ENCODE measurements at places on chromosomes 7 and 10.

DNA sequence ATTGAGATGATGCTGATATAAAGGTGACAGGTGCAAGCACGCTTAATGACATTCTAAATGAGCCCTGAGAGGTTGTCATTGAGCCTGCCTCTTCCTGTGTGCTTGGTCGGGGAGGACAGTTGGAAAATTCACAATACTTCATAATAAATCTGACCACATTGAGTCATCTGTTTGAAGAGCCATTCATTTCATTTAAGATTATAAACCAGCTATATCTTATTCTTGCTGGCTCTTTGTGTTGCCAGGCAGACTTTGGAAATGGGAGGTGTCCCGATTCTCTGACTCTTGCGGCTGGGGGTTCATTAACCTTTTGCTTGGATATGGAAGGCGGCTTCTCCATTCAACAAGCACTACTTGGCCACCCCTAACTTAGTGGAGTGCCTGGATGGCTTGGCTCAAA is 198.2 kb downstream of the FANK1 start:
- no peak for DNase-seq

DNA sequence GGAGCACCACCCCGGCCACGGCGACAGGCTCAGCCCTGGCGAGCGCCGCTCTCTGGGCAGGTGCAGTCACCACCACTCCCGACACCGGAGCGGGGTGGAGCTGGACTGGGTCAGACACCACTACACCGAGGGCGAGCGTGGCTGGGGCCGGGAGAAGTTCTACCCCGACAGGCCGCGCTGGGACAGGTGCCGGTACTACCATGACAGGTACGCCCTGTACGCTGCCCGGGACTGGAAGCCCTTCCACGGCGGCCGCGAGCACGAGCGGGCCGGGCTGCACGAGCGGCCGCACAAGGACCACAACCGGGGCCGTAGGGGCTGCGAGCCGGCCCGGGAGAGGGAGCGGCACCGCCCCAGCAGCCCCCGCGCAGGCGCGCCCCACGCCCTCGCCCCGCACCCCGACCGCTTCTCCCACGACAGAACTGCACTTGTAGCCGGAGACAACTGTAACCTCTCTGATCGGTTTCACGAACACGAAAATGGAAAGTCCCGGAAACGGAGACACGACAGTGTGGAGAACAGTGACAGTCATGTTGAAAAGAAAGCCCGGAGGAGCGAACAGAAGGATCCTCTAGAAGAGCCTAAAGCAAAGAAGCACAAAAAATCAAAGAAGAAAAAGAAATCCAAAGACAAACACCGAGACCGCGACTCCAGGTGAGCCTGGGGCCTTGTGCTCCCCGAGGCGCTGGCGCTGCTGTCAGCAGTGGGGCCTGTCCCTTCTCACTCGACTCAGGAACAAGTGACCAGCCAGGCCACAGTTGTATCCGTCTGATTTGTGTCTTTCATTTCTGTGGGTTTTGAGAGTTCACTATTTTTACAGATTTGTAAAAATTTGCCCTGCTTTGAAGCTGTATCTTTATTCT is 117.7 kb downstream of the CYTH3 start:
- DNase-seq, result no peak

- DNase-seq, result no peak
Observed at GRCh38 chr7:71453630-71454029, 321.7 kb downstream of the GALNT17 start.

DNA sequence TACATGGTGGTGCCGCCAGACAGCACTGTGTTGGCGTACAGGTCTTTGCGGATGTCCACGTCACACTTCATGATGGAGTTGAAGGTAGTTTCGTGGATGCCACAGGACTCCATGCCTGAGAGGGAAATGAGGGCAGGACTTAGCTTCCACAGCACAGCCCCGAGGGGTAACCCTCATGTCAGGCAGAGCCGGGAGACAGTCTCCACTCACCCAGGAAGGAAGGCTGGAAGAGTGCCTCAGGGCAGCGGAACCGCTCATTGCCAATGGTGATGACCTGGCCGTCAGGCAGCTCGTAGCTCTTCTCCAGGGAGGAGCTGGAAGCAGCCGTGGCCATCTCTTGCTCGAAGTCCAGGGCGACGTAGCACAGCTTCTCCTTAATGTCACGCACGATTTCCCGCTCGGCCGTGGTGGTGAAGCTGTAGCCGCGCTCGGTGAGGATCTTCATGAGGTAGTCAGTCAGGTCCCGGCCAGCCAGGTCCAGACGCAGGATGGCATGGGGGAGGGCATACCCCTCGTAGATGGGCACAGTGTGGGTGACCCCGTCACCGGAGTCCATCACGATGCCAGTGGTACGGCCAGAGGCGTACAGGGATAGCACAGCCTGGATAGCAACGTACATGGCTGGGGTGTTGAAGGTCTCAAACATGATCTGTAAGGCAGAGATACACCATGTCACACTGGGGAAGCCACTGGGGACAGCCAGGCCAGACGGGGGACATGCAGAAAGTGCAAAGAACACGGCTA is 104.6 kb upstream of the TNRC18 start:
- peak; percentile 67 for DNase-seq

DNA sequence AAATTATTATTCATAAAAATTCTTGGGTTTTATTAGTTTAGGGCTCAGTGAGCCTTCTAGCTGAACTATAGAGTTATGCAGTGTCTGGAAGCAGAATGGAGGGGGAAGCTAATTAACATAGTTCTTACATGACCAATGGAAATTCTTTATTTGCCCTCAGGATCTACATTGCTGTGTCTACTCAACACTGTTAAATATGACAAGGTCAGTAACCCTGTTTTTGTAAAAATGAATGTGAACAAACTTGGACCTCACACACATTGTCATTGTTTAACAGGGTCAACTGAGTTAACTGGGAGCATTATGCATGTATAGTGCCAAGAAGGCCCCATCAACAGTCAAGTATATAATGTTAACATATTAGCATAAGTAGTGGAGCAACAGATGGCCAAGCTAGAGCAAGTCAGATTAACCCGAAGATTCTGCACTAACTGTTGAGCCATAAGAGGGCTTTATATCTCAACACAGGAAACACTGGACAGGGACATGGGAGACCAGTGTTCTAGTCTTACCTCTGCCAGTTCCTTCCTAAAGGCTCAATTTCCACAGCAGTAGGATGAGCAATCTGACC is 122.5 kb upstream of the SEM1 start:
- peak; percentile 6 for DNase-seq

DNA sequence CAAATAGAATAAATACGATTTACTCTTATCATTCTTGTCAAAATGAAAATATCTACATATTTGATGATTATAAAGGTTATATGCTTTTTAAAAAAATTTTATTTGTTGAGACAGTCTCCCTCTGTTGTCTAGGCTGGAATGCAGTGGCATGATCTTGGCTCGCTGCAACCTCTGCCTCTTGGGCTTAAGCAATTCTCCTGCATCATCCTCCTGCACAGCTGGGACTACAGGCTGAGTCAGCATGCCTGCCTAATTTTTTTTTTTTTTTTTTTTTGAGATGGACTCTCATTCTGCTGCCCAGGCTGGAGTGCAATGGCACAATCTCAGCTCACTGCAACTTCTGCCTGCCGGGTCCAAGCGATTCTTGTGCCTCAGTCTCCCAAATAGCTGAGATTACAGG is 48.9 kb downstream of the PUS7 start:
- DNase-seq, result peak; percentile 80

DNA sequence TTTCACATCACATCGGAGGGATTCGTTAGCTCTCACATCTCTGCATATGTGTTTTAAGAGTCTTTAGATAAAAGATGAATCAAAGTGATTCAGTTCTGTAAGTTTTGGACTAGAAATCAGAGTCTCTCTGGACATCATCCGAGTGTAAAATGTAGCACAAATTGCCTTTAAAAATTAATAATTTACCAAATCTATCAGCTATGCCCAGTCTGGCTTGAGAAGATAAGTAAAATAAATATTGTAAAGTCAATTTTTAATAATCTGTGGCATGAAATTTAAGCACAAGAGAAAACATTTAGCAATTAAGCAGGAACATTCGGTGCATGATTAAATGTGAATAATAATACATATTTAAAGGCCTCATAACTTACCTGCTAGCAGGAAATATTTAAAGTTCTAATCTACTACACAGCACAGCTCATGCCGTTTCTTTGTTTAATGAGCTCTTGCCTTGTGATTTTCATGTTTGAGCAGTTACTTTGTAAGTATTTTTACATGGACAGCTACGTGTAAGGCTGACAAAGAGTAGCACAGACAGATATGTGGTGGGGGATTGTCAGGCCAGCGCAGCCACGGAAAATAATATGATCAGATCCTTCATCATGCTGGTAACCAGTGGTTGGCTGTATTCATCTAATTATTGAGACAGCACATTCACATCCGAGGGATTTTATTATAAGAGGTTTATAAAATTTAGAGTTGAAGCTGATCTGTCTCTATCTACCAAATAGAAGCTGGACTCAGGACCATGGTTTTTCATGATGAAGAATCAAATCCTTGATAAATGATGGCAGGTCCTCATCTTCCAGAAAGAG is 317.3 kb downstream of the ADARB2 start:
- DNase-seq, result no peak

DNA sequence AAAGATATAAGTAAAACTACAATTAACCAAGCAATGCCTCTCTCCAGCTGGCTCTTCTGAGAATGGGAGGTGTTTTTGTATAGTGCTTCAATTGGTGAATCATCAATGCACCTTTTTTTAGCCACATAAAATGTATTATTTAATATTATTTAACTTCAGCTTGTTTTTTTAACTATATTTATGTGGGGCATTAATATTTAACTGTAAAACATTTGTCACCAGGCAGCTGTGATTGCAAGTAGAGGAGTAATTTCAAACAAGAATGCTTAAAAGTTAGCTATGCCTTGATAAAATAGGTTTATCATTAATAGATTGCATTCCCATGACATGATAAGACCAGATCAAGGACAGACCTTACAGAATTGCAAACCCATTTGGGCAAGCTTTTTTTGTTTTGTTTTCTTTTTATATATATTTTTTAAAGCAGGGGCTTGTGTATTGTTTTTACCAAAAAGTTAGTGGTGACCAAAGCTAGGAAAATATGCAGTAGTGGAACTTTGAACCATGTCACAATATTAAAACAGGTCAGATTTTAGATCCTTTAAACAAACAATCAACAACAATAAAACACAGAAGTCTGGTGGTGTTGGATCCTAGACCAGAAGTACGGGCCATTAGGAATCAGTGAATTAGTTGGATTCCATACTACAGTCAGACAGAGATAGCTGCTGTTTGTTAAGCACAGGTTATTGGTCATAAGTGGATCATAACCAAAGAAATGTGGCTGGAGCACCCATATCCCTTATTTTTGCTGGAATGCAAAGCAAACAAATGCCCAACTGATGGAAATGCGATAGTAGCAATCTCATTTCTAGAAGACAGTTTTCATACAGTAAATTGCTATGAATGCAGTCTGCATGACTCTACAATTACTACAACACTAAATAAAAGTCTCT is 2.9 kb downstream of the CAV2 start:
- DNase-seq, result no peak

GRCh38 chr7:22657479-22657878 is 69.5 kb upstream of the IL6 start:
- no peak for DNase-seq

- DNase-seq, result no peak
Observed at GRCh38 chr7:152006336-152006735, 19.1 kb upstream of the GALNT11 start.

DNA sequence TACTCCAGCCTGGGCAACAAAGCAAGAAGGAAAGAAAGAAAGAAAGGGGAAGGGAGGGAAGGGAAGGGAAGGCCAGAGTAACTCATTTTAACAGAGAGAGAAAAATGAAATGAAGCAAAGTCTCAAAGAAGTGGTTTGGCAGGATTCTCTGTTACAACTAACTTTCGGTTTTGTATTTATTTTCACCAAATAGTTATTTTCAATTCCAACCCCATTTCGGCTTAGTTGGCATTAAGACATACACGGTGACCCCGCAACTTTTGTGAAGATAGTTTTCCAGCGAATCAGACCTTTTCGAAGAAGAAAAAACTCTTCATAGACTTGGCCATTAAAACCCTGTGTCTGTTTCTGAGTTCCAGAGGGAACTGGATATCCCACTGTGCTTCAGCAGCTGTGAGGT is 45.2 kb upstream of the LYZL2 start:
- no peak for DNase-seq

GRCh38 chr7:128235471-128235870 is 5.6 kb upstream of the LEP start:
- no peak for DNase-seq

- DNase-seq, result no peak
Observed at GRCh38 chr10:86598151-86598550, 56.2 kb upstream of the OPN4 start.

DNA sequence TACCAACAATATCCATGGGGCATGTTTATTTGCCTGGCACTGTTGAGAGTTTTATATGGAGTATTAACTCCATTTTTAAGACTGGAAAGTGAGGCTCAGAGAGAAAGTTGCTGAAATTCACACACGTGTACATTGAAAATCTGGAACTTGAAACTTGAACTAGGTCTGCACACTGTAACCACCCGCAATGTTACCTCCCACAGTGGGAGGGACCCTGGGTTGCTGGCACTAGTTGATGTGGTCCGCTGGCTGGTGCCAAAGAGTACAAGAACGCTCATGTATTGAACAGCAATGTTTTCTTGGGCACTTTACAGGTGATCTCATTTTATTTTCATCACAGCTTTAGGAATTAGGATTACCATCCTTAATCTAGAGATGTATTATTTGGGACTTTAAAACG is 253.2 kb downstream of the INHBA start:
- no peak for DNase-seq

DNA sequence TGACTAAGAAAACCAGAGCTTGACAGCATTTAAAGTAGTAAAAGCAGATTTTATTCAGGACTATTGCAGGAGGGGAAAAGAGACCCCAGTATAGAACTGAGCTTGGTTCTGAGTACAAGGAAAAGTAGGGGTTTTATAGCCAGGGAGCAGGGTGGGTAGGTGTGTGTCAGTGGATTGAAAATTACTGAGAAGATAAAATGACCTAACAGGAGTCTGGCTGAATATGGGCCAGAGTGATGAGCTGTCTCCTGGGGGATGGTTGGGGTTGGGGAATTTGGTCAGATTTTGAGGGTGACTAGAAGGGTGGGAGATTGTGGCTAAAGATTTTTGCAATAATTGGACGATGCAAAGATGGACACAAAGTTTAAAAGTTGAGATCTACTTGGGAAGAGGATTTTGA is 114.0 kb downstream of the ST7 start:
- DNase-seq, result no peak

- DNase-seq, result peak; percentile 45
Observed at GRCh38 chr7:36151921-36152755, 916 bp upstream of the EEPD1 start.

DNA sequence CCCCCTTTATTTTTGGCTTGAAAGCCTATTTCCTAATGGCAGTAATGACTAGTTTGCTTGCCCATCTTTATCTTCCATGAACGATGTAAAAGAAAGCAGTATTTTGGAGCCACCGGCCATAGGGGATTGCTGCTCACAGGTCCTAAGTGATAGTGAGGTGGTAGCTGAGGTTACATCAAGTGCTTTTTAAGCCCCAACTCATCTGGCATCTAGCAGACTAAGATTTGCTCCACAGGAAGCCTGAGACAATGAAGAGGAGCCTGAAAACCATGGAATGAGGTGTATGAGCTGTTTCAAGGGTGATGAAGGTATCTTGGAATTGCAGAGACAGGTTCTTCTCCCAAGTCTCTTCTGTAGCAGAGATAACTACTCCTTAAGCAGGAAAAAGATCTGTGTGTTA is 496.3 kb downstream of the XPNPEP1 start:
- no peak for DNase-seq

All from foreskin fibroblast (primary cell).